ENCODE measurements at places on chromosomes 1 and 21. TPM values are rescaled to one million over a fixed set of nuclear protein-coding genes. Genes with fewer than 3 reads are reported as not detected.

GOLT1A gene
- not detected for total RNA-seq

BCL2L15 gene
- 1.1 TPM for total RNA-seq

FCN3 gene
- not detected for total RNA-seq

NT5C1A gene
- not detected for total RNA-seq

PAQR6 gene
- 7.3 TPM for total RNA-seq

WNT2B gene
- not detected for total RNA-seq

RGS16 gene
- total RNA-seq: 2.0 TPM

CAMTA1 gene
- 39.3 TPM for total RNA-seq

CD34 gene
- total RNA-seq: 0.05 TPM

DNA sequence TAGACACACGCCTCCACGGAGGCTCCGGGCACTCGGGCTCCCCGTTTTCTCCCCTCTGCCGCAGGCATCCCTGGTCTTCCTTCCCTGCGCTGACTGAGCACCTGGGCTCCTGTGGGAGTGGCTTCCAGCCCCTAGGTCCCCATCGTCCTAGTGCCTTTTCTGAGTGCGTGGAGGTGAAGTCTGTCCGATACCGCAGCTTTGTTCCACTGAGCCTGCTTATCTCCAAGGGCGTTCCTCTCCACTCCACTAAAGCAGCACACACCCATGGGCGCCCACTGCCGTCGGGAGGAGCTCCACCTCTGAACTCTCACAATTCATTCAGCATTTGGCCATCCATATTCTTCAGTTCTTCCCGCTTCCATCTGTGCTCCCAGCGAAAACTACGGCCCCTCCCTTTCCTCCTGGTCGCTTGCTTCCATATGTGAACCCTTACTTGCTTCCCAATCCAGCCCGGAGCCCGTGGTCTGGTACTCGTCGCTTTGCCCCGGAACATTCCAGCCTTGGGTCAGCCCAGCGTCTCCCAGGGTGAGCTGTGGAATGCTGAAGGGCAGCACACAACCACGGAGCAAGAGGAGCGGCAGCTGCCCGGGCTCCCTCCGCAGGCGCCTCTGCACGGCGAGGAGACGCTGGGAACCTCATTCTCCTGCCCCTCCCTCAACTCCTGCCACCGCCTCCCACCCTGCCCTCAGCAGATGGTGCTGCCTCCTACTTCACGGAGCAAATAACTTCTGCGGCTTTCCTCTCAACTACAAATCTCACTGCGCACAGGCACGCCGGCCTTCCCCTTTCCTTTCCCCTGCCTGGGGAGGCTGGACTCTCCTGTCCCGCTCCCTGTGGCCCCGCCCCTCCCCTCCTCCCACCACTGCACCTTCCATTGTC is 27.5 kb downstream of the ATP8B2 start:
- H3K4me1 ChIP-seq: peaks cover 34% of the 10 kb centered on the region
- H3K27me3 ChIP-seq: peaks cover 7% of the 10 kb centered on the region
- peak overlapping the region; percentile 77 for H3K27ac ChIP-seq
- H3K36me3 ChIP-seq: peaks cover 33% of the 10 kb centered on the region

DNA sequence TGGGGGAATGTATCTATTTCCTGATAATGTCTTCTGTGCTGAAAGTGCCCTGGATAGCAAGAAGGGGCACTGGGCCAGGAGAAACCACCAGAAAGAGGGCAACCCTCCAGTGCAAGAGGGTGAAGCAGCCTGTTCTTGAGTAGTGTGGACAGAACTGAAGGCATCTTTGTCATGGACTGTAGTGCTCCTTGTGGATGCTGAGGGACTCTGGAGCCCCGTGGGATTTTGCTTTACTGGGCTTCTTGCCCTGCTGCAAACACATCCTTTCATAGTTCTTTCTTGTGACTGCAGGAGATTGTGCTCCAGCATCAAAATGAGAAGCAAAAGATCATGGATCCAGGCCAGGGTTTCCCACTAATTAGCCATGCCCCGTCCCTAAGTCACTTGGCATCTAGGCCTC is 300.6 kb downstream of the ZNF326 start:
- no peak overlapping the region for H3K4me3 ChIP-seq
- peaks cover 2% of the 10 kb centered on the region for H3K27me3 ChIP-seq
- H3K4me1 ChIP-seq: no peaks in the 10 kb centered on the region

DNA sequence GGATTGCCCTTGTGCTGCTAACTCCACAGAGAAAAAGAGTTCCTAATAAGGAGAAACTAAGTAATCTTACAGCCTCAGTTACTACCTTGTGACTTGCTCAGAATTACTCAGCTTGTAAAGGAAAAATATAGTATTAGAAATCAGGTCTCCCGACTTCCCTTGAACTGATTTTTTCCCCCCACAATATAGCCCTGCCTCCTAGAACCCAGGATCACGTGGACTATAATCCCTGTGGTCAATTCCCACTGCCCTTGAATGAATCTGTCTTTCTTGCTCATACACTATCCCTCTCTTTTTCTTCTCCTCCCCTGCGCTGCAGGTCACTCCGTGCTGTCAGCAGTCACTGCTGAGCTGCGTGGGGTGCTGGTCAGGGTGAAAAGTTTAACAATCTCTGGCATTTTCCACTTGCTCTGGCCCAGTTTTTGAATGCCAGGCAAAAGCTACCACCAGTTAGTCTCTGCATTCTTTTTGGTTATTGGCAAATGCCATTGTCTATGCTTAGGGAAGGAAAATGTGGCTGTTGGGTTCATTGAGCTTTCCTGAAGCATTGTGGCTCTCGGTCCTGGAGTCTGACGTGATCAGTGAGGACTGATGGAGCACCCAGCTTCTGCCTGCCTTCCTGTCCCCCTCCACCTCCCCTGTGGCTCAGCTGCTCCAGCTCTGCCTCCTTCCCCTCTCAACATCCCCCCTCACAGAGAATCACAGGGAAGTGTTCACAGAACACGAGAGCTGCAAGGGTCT is 1.9 kb upstream of the MYOC start:
- peaks cover 13% of the 10 kb centered on the region for H3K4me1 ChIP-seq
- no peak for DNase-seq
- H3K27me3 ChIP-seq: peaks cover 19% of the 10 kb centered on the region
- H3K27ac ChIP-seq: no peak overlapping the region
- no peak overlapping the region for H3K4me3 ChIP-seq
- H3K36me3 ChIP-seq: no peaks in the 10 kb centered on the region

GRCh38 chr1:185646202-185646683 is 87.9 kb upstream of the HMCN1 start:
- peaks cover 25% of the 10 kb centered on the region for H3K4me1 ChIP-seq
- peaks cover 25% of the 10 kb centered on the region for H3K36me3 ChIP-seq
- no peak for DNase-seq
- H3K4me3 ChIP-seq: no peak overlapping the region
- no peak overlapping the region for H3K27ac ChIP-seq
- H3K27me3 ChIP-seq: no peaks in the 10 kb centered on the region

- no peaks in the 10 kb centered on the region for H3K27me3 ChIP-seq
- no peak overlapping the region for H3K4me3 ChIP-seq
- DNase-seq: no peak
- H3K4me1 ChIP-seq: no peaks in the 10 kb centered on the region
- no peak overlapping the region for H3K27ac ChIP-seq
Observed at GRCh38 chr1:119186471-119186870, 46.0 kb upstream of the WARS2 start.

DNA sequence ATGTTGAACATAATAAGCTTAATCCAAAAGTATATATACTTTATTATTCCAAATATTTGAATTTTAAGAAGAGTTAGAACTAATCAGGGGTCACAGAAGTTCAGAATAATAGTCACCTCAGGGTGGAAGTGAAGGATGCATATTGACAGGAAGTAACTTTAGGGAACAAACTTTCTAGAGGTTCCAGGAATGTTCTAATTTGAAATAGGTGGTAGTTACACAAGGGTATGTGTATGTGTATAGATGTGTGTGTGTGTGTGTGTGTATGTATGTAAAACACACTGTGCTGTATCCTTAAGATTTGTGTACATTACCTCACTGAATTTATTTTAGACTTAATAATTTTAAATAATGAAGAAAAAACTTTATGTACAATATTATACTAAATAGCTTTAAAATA is 110.4 kb downstream of the ACBD6 start:
- no peak overlapping the region for H3K27ac ChIP-seq
- H3K4me1 ChIP-seq: peaks cover 3% of the 10 kb centered on the region
- no peak for DNase-seq
- no peak overlapping the region for H3K4me3 ChIP-seq

DNA sequence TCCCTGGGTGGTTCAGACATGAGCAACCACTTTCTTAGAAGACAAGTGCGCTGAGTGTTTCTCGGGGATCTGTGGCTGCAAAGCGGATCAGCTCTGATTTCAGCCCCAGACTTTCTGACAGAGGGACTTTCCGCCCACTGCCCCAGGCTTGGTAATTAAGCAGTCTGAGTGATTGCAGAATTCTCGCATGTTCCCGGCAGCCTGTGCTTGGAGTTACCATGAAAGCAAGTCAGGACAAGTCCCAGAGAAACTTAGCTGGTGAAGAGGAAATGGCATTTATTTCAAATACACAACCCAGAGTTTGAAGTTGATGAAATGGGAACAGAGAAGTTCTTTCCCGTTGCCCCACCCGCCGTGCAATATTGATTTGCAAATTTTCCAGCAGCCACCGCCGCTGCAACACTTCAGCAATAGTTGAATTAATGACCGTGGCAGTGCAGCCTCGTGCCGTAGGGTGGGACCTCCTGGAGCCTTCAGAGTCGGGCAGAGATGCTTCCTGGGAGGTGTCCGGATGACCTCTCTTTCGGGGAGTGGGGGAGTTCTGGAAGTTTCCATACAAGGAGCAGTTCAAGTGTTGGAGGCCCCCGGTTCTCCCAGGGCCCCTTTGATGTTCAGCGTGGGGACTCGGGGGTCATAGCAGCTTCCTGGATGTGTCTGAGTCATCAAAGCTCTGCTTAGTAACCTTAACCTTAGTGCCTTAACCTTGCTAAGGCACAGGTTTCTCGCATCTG is 134.7 kb downstream of the KAZN start:
- H3K4me1 ChIP-seq: no peaks in the 10 kb centered on the region
- H3K27me3 ChIP-seq: peaks cover 5% of the 10 kb centered on the region
- no peak overlapping the region for H3K4me3 ChIP-seq
- DNase-seq: no peak
- H3K27ac ChIP-seq: no peak overlapping the region

GRCh38 chr1:30779294-30780071 is 21.9 kb upstream of the LAPTM5 start:
- H3K4me1 ChIP-seq: peaks cover 25% of the 10 kb centered on the region
- H3K27ac ChIP-seq: no peak overlapping the region
- peak; percentile 90 for DNase-seq
- no peaks in the 10 kb centered on the region for H3K36me3 ChIP-seq

GRCh38 chr1:165899461-165899941 is 72.1 kb downstream of the UCK2 start:
- no peak overlapping the region for H3K27ac ChIP-seq
- peaks cover 21% of the 10 kb centered on the region for H3K4me1 ChIP-seq
- no peak overlapping the region for H3K4me3 ChIP-seq
- no peaks in the 10 kb centered on the region for H3K36me3 ChIP-seq
- DNase-seq: no peak
- no peaks in the 10 kb centered on the region for H3K27me3 ChIP-seq

DNA sequence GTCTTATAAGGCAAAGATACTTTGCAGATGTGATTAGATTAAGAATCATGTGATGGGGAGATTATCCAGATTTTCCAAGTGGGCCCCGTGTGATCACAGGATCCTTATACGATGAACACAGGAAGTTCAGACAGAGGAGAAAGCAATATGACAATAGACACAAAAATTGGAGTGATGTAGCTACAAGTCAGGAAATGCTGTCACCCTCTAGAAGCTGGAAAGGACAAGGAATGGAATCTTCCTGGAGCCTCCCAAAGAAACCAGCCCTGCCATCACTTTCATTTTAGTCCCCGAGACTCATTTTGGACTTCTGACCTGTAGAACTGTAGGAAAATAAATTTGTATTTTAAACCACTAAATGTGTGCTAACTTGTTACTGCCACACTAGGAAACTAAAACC is 61.9 kb upstream of the C1orf21 start:
- DNase-seq: no peak
- H3K27me3 ChIP-seq: peaks cover 8% of the 10 kb centered on the region
- H3K27ac ChIP-seq: no peak overlapping the region
- no peaks in the 10 kb centered on the region for H3K4me1 ChIP-seq

GRCh38 chr1:187938092-187938491 is 1109.3 kb downstream of the PLA2G4A start:
- no peak overlapping the region for H3K27ac ChIP-seq
- H3K4me3 ChIP-seq: no peak overlapping the region
- H3K36me3 ChIP-seq: no peaks in the 10 kb centered on the region
- DNase-seq: no peak
- H3K27me3 ChIP-seq: no peaks in the 10 kb centered on the region

GRCh38 chr1:22131875-22132486 is 10.9 kb downstream of the WNT4 start:
- H3K4me1 ChIP-seq: no peaks in the 10 kb centered on the region
- H3K27ac ChIP-seq: no peak overlapping the region
- H3K36me3 ChIP-seq: no peaks in the 10 kb centered on the region
- peak; percentile 60 for DNase-seq
- no peaks in the 10 kb centered on the region for H3K27me3 ChIP-seq

- H3K4me3 ChIP-seq: no peak overlapping the region
- H3K27me3 ChIP-seq: no peaks in the 10 kb centered on the region
- H3K4me1 ChIP-seq: no peaks in the 10 kb centered on the region
- no peak overlapping the region for H3K27ac ChIP-seq
Observed at GRCh38 chr1:77018761-77019160, 151.5 kb downstream of the ST6GALNAC5 start.

- peaks cover 19% of the 10 kb centered on the region for H3K4me1 ChIP-seq
- H3K27me3 ChIP-seq: peaks cover 75% of the 10 kb centered on the region
- H3K36me3 ChIP-seq: peaks cover 5% of the 10 kb centered on the region
- H3K27ac ChIP-seq: peak overlapping the region; percentile 51
Observed at GRCh38 chr1:50416553-50417453, 6.4 kb downstream of the DMRTA2 start.

- no peak overlapping the region for H3K27ac ChIP-seq
- H3K27me3 ChIP-seq: peaks cover 2% of the 10 kb centered on the region
- no peaks in the 10 kb centered on the region for H3K36me3 ChIP-seq
- no peak for DNase-seq
- H3K4me1 ChIP-seq: no peaks in the 10 kb centered on the region
Observed at GRCh38 chr1:182226618-182227017, 165.0 kb downstream of the GLUL start.
